ENCODE measurements at places on chromosomes 1 and 21. TPM values are rescaled to one million over a fixed set of nuclear protein-coding genes. Genes with fewer than 3 reads are reported as not detected.

Gene MAP10
- 0.65 TPM for total RNA-seq

Gene RASSF5
- 0.11 TPM for total RNA-seq

Gene SLC22A15
- under 0.01 TPM for total RNA-seq

Gene SMIM11
- total RNA-seq = 1.2 TPM

Gene SLC16A4
- total RNA-seq = 0.17 TPM

Gene C1orf210
- not detected for total RNA-seq

Gene TFF3
- 163 TPM for total RNA-seq

Gene TMEM222
- total RNA-seq = 24.8 TPM

Gene GJB3
- total RNA-seq = under 0.01 TPM

Gene LCK
- total RNA-seq = 0.17 TPM

Gene MYBPH
- not detected for total RNA-seq

Gene CHIA
- total RNA-seq = not detected

Gene HEYL
- total RNA-seq = 0.09 TPM

Gene ELF3
- total RNA-seq = under 0.01 TPM

Gene HAO2
- not detected for total RNA-seq

Gene USP16
- total RNA-seq = 29.7 TPM

Gene PSRC1
- total RNA-seq = 1.0 TPM

Gene PDC
- not detected for total RNA-seq

Gene MEX3A
- total RNA-seq = 4.8 TPM
